ENCODE measurements at places on chromosomes 4 and X. TPM values are rescaled to one million over a fixed set of nuclear protein-coding genes. Genes with fewer than 3 reads are reported as not detected.
A peak's percentile ranks its signal among the peaks of the same experiment; 100 is the strongest.

- DNase-seq = no peak
- no peak overlapping the region for H3K4me3 ChIP-seq
- no peaks in the 10 kb centered on the region for H3K4me1 ChIP-seq
- H3K36me3 ChIP-seq = no peaks in the 10 kb centered on the region
- no peaks in the 10 kb centered on the region for H3K27me3 ChIP-seq
- H3K27ac ChIP-seq = no peak overlapping the region
Measured at GRCh38 chr4:186514271-186514950, 41.0 kb downstream of the MTNR1A start.

DNA sequence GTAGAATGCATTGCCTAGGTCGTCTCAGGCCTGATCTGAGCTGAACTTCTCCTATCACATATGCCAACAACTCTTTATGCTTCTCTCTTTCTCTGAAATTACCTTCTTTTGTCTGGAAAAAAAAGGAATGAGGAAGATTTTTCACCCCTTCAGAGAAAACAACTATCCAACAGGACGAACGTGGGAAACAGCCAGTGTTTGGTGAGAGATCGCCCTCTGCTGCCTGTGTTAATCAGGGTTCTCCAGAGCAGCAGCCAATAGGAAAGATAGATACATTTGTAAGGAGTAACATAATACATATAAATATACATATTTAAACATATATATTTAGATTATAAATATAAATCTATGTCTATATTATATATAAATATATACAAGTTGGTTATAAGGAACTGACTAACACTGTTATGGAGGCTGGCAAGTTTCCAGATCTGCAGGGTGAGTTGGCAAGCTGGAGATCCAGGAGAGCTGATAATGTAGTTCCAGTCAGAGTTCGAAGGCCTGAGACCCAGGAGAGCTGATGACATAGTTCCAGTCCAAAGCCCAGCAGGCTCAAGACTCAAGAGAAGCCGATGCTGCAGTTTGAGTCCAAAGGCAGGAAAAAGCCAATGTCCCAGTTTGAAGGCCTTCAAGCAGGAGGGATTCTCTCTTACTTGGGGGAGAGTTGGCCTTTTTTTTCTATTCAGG, 13.3 kb downstream of the CETN2 start:
- H3K4me1 ChIP-seq = no peaks in the 10 kb centered on the region
- DNase-seq = peak; percentile 27
- H3K4me3 ChIP-seq = no peak overlapping the region
- H3K36me3 ChIP-seq = no peaks in the 10 kb centered on the region

- no peaks in the 10 kb centered on the region for H3K36me3 ChIP-seq
- H3K4me1 ChIP-seq = no peaks in the 10 kb centered on the region
- DNase-seq = no peak
- H3K4me3 ChIP-seq = no peak overlapping the region
Measured at GRCh38 chr4:185573651-185574199, 38.4 kb upstream of the PDLIM3 start.

GRCh38 chr4:158861281-158861680, 92.5 kb downstream of the FNIP2 start:
- H3K4me1 ChIP-seq = no peaks in the 10 kb centered on the region
- H3K36me3 ChIP-seq = peaks cover 6% of the 10 kb centered on the region
- H3K27ac ChIP-seq = no peak overlapping the region
- no peaks in the 10 kb centered on the region for H3K27me3 ChIP-seq

The MAD2L1 gene
- 35.9 TPM for total RNA-seq

- H3K4me1 ChIP-seq = no peaks in the 10 kb centered on the region
- H3K27me3 ChIP-seq = no peaks in the 10 kb centered on the region
- no peak within 1 kb of the TSS for H3K27ac ChIP-seq
- H3K36me3 ChIP-seq = no peaks in the 10 kb centered on the region
- DNase-seq = no peak
Measured at GRCh38 chrX:78658845-78659744, at the start of gene RTL3. RTL3 (minus strand) TSS chrX:78659328; CDS start chrX:78658420, 908 bp downstream.

- H3K27ac ChIP-seq = no peak overlapping the region
- no peak overlapping the region for H3K4me3 ChIP-seq
- no peaks in the 10 kb centered on the region for H3K4me1 ChIP-seq
- no peaks in the 10 kb centered on the region for H3K36me3 ChIP-seq
- DNase-seq = no peak
- H3K27me3 ChIP-seq = no peaks in the 10 kb centered on the region
Measured at GRCh38 chr4:85452058-85452731, 22.8 kb upstream of the ARHGAP24 start.

The RASSF6 gene
- 13.8 TPM for total RNA-seq

GRCh38 chrX:39204945-39205344, 403.7 kb downstream of the MID1IP1 start:
- H3K36me3 ChIP-seq = no peaks in the 10 kb centered on the region
- no peak for DNase-seq
- H3K4me3 ChIP-seq = no peak overlapping the region
- no peak overlapping the region for H3K27ac ChIP-seq
- H3K4me1 ChIP-seq = no peaks in the 10 kb centered on the region

- no peaks in the 10 kb centered on the region for H3K27me3 ChIP-seq
- H3K4me1 ChIP-seq = no peaks in the 10 kb centered on the region
- no peak for DNase-seq
- no peaks in the 10 kb centered on the region for H3K36me3 ChIP-seq
- no peak overlapping the region for H3K27ac ChIP-seq
- H3K4me3 ChIP-seq = no peak overlapping the region
Measured at GRCh38 chr4:129970801-129971200, 874.8 kb downstream of the C4orf33 start.

The ELOVL6 gene
- 43.7 TPM for total RNA-seq

GRCh38 chr4:90582087-90582486, 454.9 kb downstream of the CCSER1 start:
- H3K36me3 ChIP-seq = no peaks in the 10 kb centered on the region
- no peaks in the 10 kb centered on the region for H3K27me3 ChIP-seq
- no peak overlapping the region for H3K4me3 ChIP-seq
- H3K4me1 ChIP-seq = no peaks in the 10 kb centered on the region
- no peak overlapping the region for H3K27ac ChIP-seq

- DNase-seq = no peak
- H3K4me3 ChIP-seq = no peak overlapping the region
- H3K4me1 ChIP-seq = peaks cover 17% of the 10 kb centered on the region
- no peak overlapping the region for H3K27ac ChIP-seq
- H3K36me3 ChIP-seq = peaks cover 13% of the 10 kb centered on the region
- no peaks in the 10 kb centered on the region for H3K27me3 ChIP-seq
Measured at GRCh38 chr4:2930135-2930757, 33.0 kb downstream of the NOP14 start.

The HSFX2 gene
- not detected for total RNA-seq

DNA sequence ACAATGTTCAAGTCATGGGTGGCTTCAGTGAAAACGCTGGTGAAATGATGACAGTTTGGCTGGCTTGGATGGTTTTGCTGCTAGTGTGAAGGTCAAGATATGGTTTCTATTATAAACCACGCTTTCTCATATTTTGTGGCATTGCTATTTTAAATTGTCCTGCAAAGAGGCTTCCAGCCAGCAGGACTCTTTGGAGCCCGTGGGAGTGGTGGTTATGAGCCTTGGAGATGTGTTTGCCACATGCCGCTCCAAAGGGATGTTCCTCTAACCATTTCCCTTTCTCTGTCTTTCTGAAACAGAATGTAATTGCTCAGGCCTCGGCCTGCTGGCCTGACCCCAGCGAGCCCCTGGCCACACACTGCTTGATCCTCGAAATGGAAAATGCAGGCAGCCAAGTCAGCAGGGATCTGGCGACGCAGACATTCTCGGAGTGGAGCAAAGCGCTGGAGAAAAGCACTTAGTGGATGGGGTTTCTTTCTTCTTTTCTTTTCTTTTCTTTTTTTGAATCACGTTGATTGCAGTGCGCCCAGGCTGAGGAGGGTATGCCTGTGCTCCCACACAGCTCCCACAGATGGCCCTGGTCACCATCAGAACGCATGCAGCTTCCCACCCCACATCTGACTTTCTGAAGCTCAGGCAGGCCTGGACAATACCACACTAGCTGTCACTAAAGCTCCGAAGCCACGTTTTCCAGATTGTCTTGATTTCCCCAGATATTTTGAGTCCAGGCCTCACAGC, 114.0 kb downstream of the ENPP6 start:
- H3K4me1 ChIP-seq = no peaks in the 10 kb centered on the region
- no peaks in the 10 kb centered on the region for H3K36me3 ChIP-seq
- no peak for DNase-seq
- H3K27ac ChIP-seq = no peak overlapping the region
- H3K4me3 ChIP-seq = no peak overlapping the region
- H3K27me3 ChIP-seq = no peaks in the 10 kb centered on the region

The XPNPEP2 gene
- total RNA-seq = 11.7 TPM

GRCh38 chr4:796206-796605, 29.7 kb downstream of the CPLX1 start:
- H3K27ac ChIP-seq = no peak overlapping the region
- no peak for DNase-seq
- H3K4me1 ChIP-seq = peaks cover 15% of the 10 kb centered on the region
- no peak overlapping the region for H3K4me3 ChIP-seq

- no peak for DNase-seq
- H3K27ac ChIP-seq = no peak overlapping the region
- H3K4me1 ChIP-seq = no peaks in the 10 kb centered on the region
Measured at GRCh38 chr4:162229670-162230069, 65.9 kb upstream of the FSTL5 start.

The ADRA2C gene
- 0.61 TPM for total RNA-seq

DNA sequence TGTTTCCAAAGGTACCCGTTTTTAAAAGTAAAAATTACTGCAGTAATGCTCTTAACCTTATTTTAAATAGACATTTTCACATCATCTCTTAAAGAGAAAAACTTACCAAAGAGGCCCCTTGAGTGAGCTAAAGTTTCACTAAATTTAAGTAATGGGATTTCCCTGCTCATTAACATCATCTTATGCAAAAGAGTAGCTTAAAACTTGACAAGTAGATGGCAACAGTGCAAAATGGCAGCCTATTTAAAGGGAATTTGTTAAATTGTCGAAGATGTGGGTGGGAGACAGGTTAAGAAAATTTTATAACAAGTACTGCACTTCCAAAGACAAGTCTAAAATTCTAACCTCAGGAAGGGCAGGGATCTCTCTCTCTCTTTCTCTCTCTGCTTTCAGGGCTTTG, 271.7 kb upstream of the LDB2 start:
- H3K36me3 ChIP-seq = no peaks in the 10 kb centered on the region
- H3K4me1 ChIP-seq = no peaks in the 10 kb centered on the region
- no peak for DNase-seq
- H3K27me3 ChIP-seq = no peaks in the 10 kb centered on the region
- no peak overlapping the region for H3K4me3 ChIP-seq

DNA sequence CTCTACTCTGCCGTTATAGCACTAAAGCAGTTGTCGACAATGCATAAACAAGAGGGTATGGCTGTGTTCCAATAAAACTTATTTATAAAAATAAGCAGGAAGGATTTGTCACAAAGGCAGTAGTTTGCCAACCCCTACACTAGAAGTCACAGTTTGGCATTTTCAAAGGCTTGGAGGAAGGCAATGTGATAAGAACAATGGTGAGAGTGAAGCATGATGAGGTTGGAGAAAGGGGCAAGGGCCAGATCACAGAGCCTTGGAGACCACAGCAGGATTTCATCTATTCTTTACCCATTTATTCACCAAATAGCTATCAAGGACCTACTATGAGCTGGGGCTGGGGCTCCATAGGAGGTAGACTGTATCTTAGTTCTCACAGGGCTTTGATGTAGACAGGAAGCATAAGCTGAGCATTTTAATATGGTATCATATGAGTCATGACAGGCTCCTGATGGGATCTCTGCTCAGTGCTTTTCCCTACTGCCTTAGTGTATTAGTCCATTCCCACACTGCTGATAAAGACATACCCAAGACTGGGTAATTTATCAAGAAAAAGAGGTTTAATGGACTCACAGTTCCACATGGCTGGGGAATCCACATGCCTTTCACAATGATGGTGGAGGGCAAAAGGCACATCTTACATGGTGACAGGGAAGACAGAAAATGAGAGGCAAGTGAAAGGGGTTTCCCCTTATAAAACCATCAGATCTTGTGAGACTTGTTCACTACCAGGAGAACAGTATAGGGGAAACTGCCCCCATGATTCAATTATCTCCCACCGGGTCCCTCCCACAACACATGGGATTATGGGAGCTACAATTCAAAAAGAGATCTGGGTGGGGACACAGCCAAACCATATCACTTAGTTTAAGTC, 58.9 kb downstream of the PPM1K start:
- H3K36me3 ChIP-seq = no peaks in the 10 kb centered on the region
- DNase-seq = no peak
- no peak overlapping the region for H3K27ac ChIP-seq
- H3K4me3 ChIP-seq = no peak overlapping the region

GRCh38 chrX:109926743-109927662, 75.9 kb upstream of the TMEM164 start:
- no peak overlapping the region for H3K27ac ChIP-seq
- H3K4me3 ChIP-seq = no peak overlapping the region
- H3K4me1 ChIP-seq = no peaks in the 10 kb centered on the region
- no peaks in the 10 kb centered on the region for H3K36me3 ChIP-seq

The EDA gene
- total RNA-seq = 1.9 TPM

GRCh38 chrX:112108145-112108544, 25.6 kb upstream of the TRPC5 start:
- H3K4me3 ChIP-seq = no peak overlapping the region
- H3K27ac ChIP-seq = no peak overlapping the region
- H3K36me3 ChIP-seq = no peaks in the 10 kb centered on the region

GRCh38 chr4:140048419-140048995, 105.5 kb downstream of the MAML3 start:
- H3K4me1 ChIP-seq = peaks cover 13% of the 10 kb centered on the region
- H3K27ac ChIP-seq = peak overlapping the region; percentile 84
- H3K36me3 ChIP-seq = no peaks in the 10 kb centered on the region
- H3K4me3 ChIP-seq = peak overlapping the region; percentile 31
- H3K27me3 ChIP-seq = no peaks in the 10 kb centered on the region
- no peak for DNase-seq

- H3K27me3 ChIP-seq = no peaks in the 10 kb centered on the region
- no peaks in the 10 kb centered on the region for H3K4me1 ChIP-seq
- no peak overlapping the region for H3K4me3 ChIP-seq
- no peak for DNase-seq
- H3K36me3 ChIP-seq = no peaks in the 10 kb centered on the region
Measured at GRCh38 chr4:17654701-17655100, 40.3 kb downstream of the MED28 start.

DNA sequence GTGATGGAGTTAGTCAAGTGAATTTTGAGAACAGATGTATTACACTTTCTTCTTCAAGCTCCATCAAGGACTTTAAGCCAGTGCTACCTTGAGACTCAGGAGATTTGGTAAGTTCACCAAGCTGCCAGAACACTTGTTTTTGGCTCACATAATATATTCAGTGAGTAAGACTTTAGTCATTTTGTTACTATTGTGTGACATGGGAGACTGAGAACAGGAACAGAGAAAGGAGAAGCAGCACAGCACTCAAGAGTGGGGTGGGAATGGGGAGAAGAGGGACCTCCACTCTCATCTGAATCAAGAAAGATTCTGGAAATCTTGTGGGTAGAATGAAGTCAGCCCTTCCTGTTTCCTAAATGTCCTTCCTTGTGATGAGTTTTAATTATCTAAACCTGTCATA, 87.3 kb upstream of the TET2 start:
- H3K27me3 ChIP-seq = no peaks in the 10 kb centered on the region
- no peaks in the 10 kb centered on the region for H3K36me3 ChIP-seq
- H3K27ac ChIP-seq = no peak overlapping the region

GRCh38 chrX:66203114-66203513, 39.1 kb downstream of the HEPH start:
- DNase-seq = peak; percentile 25
- H3K4me3 ChIP-seq = no peak overlapping the region
- no peaks in the 10 kb centered on the region for H3K36me3 ChIP-seq
- H3K27ac ChIP-seq = no peak overlapping the region
- H3K27me3 ChIP-seq = no peaks in the 10 kb centered on the region

The PAGE2B gene
- total RNA-seq = not detected

GRCh38 chrX:103756736-103757135, 19.9 kb upstream of the PLP1 start:
- no peaks in the 10 kb centered on the region for H3K27me3 ChIP-seq
- no peaks in the 10 kb centered on the region for H3K4me1 ChIP-seq
- no peak overlapping the region for H3K27ac ChIP-seq
- no peak overlapping the region for H3K4me3 ChIP-seq
- no peak for DNase-seq
- no peaks in the 10 kb centered on the region for H3K36me3 ChIP-seq

Measured in colonic mucosa (tissue), 4 donors.